ENCODE measurements at places on chromosomes 13 and 19.

GRCh38 chr19:12733369-12734214 lies 892 bp downstream of the TRIR start:
- peak overlapping the region; percentile 94 for H3K4me3 ChIP-seq
- H3K4me1 ChIP-seq = peaks cover 74% of the 10 kb centered on the region
- peak; percentile 34 for DNase-seq
- peaks cover 37% of the 10 kb centered on the region for H3K36me3 ChIP-seq
- peak overlapping the region; percentile 99 for H3K27ac ChIP-seq
- no peaks in the 10 kb centered on the region for H3K27me3 ChIP-seq

DNA sequence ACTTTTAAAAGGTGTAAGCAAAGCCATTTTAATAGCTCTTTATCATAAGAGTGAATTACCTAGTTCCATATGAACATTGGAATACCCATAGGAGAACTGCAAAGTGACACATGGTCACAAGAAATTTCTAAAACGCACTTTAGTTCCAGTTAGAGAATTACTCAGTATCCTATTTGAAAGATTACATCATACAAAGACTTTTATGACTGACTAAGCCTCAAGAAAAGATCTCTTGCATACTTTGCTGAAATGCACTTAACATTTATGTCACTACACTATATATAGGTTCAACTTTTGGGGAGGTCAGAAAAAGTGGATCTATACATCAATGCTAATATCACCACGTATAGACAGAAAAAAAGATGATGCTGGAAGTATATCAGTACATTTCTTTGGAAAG lies 7.1 kb downstream of the PCDH9 start:
- H3K27me3 ChIP-seq = no peaks in the 10 kb centered on the region
- peak overlapping the region; percentile 76 for H3K4me3 ChIP-seq
- H3K4me1 ChIP-seq = peaks cover 24% of the 10 kb centered on the region
- peaks cover 14% of the 10 kb centered on the region for H3K36me3 ChIP-seq
- peak overlapping the region; percentile 83 for H3K27ac ChIP-seq
- DNase-seq = no peak

- no peak for DNase-seq
- no peaks in the 10 kb centered on the region for H3K36me3 ChIP-seq
- no peak overlapping the region for H3K4me3 ChIP-seq
- H3K4me1 ChIP-seq = no peaks in the 10 kb centered on the region
Measured at GRCh38 chr13:61202042-61202441, 213.6 kb downstream of the PCDH20 start.

GRCh38 chr13:44719857-44720671 lies 143.9 kb upstream of the TSC22D1 start:
- no peak for DNase-seq
- no peak overlapping the region for H3K4me3 ChIP-seq
- H3K4me1 ChIP-seq = no peaks in the 10 kb centered on the region
- H3K27me3 ChIP-seq = peaks cover 3% of the 10 kb centered on the region
- H3K27ac ChIP-seq = no peak overlapping the region

GRCh38 chr19:8085598-8086408 lies 33.2 kb downstream of the CCL25 start:
- DNase-seq = no peak
- no peak overlapping the region for H3K27ac ChIP-seq
- peaks cover 28% of the 10 kb centered on the region for H3K27me3 ChIP-seq
- no peaks in the 10 kb centered on the region for H3K36me3 ChIP-seq

DNA sequence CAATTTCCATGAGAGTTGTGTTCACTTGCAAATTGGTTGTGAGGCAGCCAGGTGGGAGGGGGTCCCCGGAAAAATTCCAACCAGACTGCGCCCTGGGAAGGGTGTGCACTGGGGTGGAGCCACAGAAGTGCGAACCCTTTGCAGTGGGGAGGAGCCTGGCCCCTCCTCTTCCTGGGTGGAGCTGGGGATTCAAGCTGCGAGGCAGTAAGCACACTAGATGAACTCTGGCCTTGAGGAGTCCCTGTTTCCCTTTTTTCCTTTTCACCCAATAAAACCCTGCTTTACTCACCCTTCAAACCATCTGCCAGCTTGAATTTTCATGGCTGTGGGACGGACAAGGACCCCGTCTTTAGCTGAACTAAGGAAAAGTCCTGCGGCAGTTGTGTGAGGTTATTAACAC lies 31.0 kb upstream of the MBNL2 start:
- no peak for DNase-seq
- no peak overlapping the region for H3K4me3 ChIP-seq
- H3K36me3 ChIP-seq = no peaks in the 10 kb centered on the region
- H3K27me3 ChIP-seq = peaks cover 32% of the 10 kb centered on the region
- H3K27ac ChIP-seq = no peak overlapping the region

GRCh38 chr13:73903561-73903960 lies 230.6 kb downstream of the KLF12 start:
- H3K27me3 ChIP-seq = no peaks in the 10 kb centered on the region
- H3K4me3 ChIP-seq = no peak overlapping the region
- H3K27ac ChIP-seq = no peak overlapping the region
- H3K36me3 ChIP-seq = peaks cover 4% of the 10 kb centered on the region
- DNase-seq = no peak
- peaks cover 14% of the 10 kb centered on the region for H3K4me1 ChIP-seq

GRCh38 chr19:45798995-45799517 lies 6.4 kb upstream of the DMWD start:
- DNase-seq = no peak
- H3K4me1 ChIP-seq = peaks cover 20% of the 10 kb centered on the region
- H3K27me3 ChIP-seq = peaks cover 61% of the 10 kb centered on the region
- H3K27ac ChIP-seq = no peak overlapping the region
- H3K4me3 ChIP-seq = no peak overlapping the region

DNA sequence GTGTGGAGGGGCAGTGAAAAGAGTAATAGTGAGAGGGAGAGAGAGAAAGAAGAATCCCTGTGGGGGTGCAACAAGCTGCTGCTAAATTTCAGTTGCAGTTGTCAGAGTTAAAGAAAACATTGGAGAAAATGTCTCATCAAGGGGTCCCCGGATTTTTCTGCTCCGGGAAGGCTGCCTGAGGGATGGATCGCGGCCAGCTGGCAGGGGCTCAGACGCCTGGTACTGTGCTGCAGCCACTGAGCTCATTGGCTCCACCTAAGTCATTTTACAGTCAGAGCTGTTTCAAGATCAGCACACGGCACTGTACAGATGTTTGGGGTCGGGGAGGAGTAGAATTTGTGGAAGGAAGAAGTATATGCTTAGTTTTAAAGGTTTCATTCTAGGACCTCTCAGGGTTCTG lies 106.2 kb downstream of the SHISA2 start:
- no peaks in the 10 kb centered on the region for H3K36me3 ChIP-seq
- H3K4me1 ChIP-seq = no peaks in the 10 kb centered on the region
- DNase-seq = no peak
- no peak overlapping the region for H3K4me3 ChIP-seq
- H3K27ac ChIP-seq = no peak overlapping the region

DNA sequence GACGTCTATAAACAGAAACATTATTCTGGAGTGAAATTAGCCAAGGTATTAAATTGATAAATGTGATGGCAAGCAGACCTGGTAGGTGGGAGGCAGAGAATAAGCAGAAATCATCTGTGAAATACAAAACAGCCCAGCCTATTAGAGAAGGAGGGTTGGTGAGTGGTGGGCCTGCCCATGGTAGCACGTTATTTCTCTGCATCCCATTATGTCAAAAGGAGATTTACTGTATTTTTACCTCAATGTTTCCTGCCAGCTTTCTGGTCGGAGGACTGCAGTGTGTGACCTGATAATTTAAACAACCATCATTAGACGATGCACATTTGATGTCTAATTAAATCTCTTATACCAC lies 200.9 kb downstream of the OXGR1 start:
- H3K4me1 ChIP-seq = no peaks in the 10 kb centered on the region
- H3K4me3 ChIP-seq = no peak overlapping the region
- no peak overlapping the region for H3K27ac ChIP-seq
- no peaks in the 10 kb centered on the region for H3K36me3 ChIP-seq
- no peaks in the 10 kb centered on the region for H3K27me3 ChIP-seq
- DNase-seq = no peak

- no peak overlapping the region for H3K4me3 ChIP-seq
- DNase-seq = no peak
- no peak overlapping the region for H3K27ac ChIP-seq
- H3K4me1 ChIP-seq = no peaks in the 10 kb centered on the region
Measured at GRCh38 chr13:73622381-73622780, 511.8 kb downstream of the KLF12 start.

GRCh38 chr19:39737351-39737750 lies 478 bp downstream of the CLC start:
- H3K36me3 ChIP-seq = no peaks in the 10 kb centered on the region
- no peak for DNase-seq
- no peak overlapping the region for H3K4me3 ChIP-seq
- H3K4me1 ChIP-seq = no peaks in the 10 kb centered on the region
- peaks cover 25% of the 10 kb centered on the region for H3K27me3 ChIP-seq

DNA sequence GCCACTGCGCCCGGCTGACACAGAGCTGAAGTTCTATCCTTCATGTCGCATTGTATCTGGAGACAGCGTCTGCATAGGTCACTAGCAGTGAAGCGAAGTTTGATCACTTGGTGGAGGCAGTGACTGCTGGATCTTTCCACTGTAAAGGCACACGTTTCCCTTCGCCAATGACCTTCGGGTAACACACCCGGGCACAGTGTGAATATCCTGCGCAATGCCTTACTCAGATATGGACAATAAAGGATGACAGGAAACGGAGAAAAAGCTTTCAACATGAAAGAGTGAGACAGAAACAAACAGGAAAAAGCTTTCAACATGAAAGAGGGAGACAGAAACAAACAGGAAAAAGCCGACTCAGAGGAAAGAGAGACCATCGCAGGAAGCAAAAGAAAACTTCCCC lies 17.1 kb downstream of the ARL11 start:
- H3K4me3 ChIP-seq = no peak overlapping the region
- no peak overlapping the region for H3K27ac ChIP-seq
- peaks cover 14% of the 10 kb centered on the region for H3K4me1 ChIP-seq

DNA sequence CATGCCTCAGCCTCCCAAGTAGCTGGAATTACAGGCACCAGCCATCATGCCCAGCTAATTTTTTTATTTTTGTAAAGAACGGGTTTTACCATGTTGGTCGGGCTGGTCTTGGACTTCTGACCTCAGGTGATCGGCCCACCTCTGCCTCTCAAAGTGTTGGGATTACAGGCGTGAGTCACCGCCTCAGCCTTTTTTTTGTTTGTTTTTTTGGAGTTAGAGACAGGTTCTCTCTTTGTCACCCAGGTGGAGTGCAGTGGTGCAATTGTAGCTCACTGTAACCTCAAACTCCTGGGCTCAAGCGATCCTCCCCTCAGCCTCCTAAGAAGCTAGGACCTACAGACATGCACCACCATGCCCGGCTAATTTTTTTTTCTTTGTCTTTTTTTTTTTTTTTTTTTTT lies 15.6 kb upstream of the NOTCH3 start:
- no peak overlapping the region for H3K27ac ChIP-seq
- no peaks in the 10 kb centered on the region for H3K4me1 ChIP-seq
- DNase-seq = no peak
- H3K36me3 ChIP-seq = no peaks in the 10 kb centered on the region

GRCh38 chr19:4077800-4078684 lies 11.3 kb upstream of the ZBTB7A start:
- H3K4me3 ChIP-seq = peak overlapping the region; percentile 88
- no peaks in the 10 kb centered on the region for H3K27me3 ChIP-seq
- no peaks in the 10 kb centered on the region for H3K36me3 ChIP-seq
- H3K4me1 ChIP-seq = peaks cover 27% of the 10 kb centered on the region
- peak overlapping the region; percentile 95 for H3K27ac ChIP-seq

- no peaks in the 10 kb centered on the region for H3K36me3 ChIP-seq
- DNase-seq = no peak
- no peaks in the 10 kb centered on the region for H3K27me3 ChIP-seq
Measured at GRCh38 chr13:104592127-104592526, 1525.9 kb upstream of the SLC10A2 start.

- H3K4me1 ChIP-seq = peaks cover 54% of the 10 kb centered on the region
- peak overlapping the region; percentile 97 for H3K27ac ChIP-seq
- peak overlapping the region; percentile 91 for H3K4me3 ChIP-seq
- H3K27me3 ChIP-seq = no peaks in the 10 kb centered on the region
Measured at GRCh38 chr19:45450012-45450333, 17.8 kb upstream of the FOSB start.

GRCh38 chr13:22194106-22194805 lies 523.4 kb downstream of the FGF9 start:
- no peaks in the 10 kb centered on the region for H3K27me3 ChIP-seq
- DNase-seq = no peak
- H3K4me3 ChIP-seq = no peak overlapping the region
- no peaks in the 10 kb centered on the region for H3K36me3 ChIP-seq

DNA sequence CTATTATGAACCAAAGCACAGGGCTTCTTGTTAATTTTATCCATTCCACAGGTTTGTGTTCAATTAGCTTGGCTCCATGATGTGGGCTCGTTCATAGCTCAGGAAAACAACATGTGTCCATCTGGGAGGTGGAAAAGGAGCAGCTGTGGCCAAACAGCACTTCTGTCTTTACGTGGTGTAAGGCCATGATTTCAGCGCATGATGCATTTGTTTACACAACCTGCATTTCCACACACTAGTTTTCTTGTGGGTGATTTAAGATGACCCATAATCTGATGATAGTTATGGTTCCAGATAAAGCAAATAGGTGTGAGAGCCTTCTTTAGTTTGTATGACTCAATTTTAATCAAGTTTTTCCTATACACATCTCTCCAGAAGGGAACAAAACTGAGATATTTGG lies 101.7 kb downstream of the TNFRSF19 start:
- H3K27me3 ChIP-seq = peaks cover 1% of the 10 kb centered on the region
- H3K4me1 ChIP-seq = no peaks in the 10 kb centered on the region
- H3K36me3 ChIP-seq = no peaks in the 10 kb centered on the region
- no peak for DNase-seq
